Fibroblast of skin of right biceps (primary cell): ENCODE measurements at places on chromosomes 5 and 9.

DNA sequence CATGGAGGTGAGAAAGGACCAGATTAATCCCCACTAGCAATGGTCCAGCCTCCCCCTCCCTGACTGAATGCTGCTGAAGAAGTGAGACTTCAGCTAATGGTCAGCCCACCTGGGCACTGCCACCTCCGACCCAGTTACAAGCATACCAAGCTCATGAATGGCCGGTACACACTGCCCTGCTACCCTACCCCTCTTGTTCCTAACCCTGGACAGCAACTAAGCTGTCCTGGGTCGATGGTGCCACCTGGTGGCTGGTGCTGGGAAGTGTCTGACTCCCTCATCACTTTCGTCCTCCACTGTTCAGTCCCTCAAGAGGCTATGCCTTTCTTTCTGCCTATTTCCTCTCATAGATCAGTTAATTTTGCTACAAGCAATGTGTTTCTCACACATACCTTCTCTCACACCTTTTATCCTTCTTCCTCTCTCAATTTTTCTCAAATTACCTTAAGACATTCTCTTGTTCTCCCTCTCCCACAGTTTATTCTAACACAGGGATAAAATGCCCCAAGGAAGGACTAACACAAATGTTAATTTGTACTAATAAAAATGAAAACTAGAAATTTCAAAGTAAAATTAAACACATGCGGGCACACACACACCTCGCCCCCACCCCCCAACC lies 42.4 kb downstream of the PAX5 start:
- no peak for DNase-seq

DNA sequence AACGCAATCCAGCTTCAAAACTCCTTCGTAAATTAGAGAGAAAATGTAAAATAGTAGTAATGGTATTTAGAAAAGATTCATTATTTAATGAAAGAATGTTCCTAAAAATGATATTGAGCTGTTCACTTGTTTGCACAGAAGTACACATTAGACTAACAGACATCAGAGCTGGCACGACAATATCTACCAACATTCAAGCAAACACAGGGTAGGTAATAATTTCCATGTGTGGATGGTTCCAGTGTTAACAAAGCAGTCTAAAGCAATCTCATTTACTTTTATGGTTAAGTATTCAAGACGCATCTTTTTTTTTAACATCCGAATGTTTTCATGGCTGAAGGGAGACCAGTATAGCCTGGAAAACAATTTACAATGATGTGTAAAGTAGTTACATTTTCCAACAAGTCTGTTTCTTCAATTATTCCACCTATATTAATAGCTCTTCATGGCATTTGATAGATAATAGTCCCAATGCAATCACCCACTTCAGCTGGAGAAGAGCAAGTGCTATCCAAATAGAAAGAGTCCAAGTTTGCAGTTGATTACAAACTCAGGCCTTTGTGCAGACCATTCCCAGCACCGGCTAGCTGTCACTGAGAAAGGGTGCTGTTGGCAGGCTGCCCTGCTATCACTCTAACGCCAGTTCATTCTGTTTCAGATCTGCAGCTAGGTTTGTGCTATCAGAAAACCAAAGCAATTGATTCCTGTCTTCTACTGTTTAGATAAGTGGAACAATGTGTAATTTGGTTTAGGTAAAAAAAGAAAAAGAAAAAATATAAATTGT lies 458.8 kb downstream of the DTWD2 start:
- no peak for DNase-seq

DNA sequence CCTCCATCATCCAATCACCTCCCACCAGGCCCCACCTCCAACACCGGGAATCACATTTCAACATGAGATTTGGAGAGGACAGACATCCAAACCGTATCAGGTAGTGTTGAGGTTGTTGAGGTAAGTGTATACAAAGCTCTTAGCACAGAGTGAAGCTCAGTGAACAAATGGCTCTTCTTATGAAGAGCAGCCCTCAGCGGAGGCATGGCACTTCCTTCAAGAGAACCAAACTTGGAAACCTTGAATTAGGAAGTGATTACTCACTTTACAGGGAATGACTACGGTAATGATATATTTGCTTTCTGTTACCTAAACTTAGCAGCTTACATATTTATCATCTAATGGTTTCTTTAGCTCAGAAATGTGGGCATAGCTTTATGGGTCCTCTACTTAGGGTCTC lies 92.8 kb downstream of the IQGAP2 start:
- no peak for DNase-seq

GRCh38 chr5:173904151-173904550 lies 16.0 kb downstream of the CPEB4 start:
- DNase-seq: no peak

DNA sequence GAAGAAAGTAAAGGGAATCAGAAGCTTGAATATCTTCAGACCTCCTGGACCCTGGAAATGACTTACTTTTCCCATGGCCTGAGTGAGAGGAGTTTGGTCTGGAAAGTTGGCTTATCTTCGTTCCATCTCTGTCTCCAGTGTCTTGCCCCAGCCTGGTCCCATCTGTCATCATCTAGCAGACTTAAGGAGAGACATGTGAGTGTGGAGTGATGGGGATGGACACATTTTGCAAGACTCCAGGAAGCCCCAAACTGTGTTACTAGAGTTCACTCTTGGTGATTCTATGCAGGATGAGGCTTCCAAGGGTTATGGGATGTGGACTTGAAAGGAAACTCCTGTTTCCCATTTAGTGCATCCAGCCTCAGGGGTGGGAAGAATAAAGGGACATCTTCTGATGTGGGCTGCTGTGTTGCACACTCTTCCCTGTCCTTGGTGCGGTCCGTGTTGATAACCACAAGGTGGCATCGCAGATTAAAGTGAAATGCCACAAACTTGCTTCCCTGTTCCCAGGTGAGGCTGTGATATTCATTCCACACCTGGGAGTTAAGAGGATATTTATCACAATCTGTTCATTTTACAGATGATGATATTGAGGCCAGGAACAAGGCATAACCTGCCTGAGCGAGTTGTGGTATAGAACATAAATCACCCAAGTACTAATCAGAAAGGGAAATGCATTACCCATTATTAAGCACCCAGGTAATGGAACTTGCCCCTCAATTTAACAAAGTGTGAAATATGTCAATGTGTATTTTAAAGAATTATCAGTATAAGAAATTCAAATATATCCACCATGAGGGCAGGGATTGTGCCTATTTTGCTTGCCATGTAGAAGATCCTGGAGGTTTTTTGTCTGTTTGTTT lies 269.9 kb upstream of the PAPPA start:
- peak; percentile 57 for DNase-seq

- DNase-seq: no peak
These were observed 19.3 kb downstream of the SLC6A7 start for GRCh38 chr5:150209099-150209635.

DNA sequence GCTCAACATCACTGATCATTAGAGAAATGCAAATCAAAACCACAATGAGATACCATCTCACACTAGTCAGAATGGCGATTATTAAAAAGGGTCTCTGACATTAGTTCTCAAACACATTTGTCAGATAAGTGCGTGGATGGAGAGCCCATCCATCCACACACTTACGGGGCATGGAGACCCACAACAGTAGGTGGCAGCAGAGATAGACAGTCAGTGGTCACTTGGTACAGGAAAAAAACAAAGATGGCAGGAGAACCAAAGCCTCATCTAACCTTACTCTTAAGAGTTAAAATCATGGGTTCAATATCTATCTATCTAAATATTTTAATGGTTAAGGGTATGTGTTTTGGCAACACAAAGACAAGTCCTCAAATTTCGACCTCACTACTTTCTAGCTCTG lies 1378.7 kb upstream of the C9orf72 start:
- DNase-seq: no peak

DNA sequence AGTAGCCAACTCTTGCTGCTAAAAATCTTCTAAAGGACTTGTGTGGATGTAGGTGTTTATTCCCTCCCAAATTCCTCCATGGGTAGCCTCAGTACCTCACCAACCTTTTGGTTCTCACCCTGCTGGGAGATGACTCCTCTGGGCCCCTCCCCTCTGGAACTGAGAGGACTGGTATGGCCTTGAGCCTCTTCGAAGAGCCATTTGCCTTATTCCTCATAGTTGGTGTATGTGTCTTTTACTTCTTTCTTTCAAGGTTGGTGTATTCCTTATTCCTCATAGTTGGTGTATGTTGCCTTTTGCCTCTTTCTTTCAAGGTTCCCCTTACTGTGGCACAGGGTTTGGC lies 48.3 kb downstream of the GNAQ start:
- no peak for DNase-seq

- peak; percentile 96 for DNase-seq
These were observed 508.0 kb downstream of the GADD45G start for GRCh38 chr9:90112788-90113187.

DNA sequence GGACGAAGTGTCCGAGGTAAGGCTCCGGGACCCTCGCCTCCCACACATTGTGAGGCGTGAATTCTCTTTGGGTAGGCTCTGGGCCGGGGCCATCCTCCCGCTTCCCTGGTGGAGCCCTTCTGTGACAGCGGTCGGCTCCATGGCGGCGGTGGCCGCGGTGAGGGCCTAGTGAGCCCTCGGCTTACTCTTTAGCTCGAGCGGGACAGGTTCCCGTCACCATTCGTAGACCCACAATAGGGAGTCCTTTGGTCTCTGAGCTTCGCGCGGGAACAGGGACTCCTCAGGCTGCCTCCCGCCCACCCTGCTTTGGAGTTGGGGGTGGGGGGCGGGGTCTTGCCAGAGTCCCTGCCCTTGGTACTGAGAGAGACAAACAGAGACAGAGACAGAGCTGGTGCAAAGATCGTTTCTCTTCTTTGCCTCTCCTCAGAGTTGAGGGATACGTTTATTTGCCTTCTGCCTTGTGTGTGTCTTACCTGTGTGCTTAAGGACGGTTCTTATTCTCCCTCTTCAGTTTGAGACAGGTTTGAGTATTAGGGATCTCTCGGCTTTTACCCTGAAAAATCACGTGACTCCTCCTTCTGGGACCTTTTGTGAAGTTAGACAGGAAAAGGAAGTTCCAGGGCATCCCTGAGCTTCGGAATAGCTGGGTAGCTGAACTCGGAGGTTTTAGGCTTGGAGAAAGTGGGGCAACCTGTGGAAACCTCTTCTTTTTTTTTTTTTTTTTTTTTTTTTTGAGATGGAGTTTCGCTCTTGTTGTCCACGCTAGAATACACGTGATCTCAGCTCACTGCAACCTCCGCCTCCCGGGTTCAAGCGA lies 833 bp downstream of the ANKHD1 start:
- peak; percentile 48 for DNase-seq

GRCh38 chr9:125428060-125428901 lies 166.7 kb downstream of the GAPVD1 start:
- no peak for DNase-seq

GRCh38 chr9:21777701-21778100 lies 24.7 kb upstream of the MTAP start:
- DNase-seq: peak; percentile 95
